ENCODE measurements at places on chromosomes 1 and 21.

DNA sequence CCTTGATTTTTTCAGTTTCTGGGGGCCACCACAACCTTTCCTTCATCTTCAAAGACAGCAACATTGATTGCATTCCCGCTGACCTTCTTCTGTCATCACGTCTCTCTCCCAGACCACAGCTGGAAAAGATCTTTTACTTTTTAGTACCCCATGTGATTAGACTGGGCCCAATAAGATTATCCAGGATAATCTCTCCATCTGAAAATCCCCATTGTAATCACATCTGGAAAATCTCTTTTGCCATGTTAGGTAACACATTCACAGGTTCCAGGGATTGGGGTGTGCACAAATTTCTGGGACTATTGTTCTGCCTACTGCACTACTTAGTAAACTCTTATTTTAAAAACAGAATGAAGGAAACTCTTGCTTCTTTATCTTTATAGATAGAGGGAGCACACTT, 47.1 kb upstream of the INSL5 start:
- no peak for DNase-seq

GRCh38 chr1:240090014-240090413, 1.7 kb upstream of the FMN2 start:
- DNase-seq: no peak

DNA sequence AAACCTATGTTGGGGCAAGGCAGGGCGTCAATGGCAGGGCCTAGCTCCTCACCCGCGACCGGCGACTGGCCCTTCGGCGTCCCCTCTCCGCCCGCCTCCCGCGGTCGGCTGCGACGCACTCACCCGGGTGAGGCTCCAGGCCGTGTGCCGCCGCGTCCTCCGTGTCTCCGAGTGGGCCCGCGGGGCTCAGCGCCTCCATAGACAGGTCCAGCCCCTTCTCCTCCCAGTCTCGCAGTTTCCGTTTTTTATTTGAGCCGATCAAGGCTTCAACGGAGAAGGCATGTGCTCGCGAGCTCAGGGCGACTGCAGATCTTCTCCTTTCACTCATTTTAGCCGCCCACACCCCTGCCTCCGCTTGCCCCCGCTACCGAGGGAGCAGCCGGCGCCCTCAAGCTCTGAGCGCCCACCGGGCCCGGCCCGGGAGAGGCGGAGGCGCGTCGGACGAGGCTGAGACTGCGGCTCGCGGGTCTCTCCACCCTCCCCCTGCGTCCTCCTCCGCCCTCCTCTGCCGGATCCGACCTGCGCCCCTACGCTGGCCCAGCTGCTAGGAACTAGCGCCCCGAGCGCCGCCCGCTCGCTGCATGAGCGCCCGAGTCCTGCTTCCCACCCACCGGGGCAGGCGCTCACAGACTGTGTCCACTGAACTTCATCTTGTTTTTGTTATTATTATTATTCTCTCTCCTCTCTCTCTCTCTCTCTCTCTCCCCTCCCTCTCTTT, 516 bp downstream of the TBX15 start:
- DNase-seq: no peak

DNA sequence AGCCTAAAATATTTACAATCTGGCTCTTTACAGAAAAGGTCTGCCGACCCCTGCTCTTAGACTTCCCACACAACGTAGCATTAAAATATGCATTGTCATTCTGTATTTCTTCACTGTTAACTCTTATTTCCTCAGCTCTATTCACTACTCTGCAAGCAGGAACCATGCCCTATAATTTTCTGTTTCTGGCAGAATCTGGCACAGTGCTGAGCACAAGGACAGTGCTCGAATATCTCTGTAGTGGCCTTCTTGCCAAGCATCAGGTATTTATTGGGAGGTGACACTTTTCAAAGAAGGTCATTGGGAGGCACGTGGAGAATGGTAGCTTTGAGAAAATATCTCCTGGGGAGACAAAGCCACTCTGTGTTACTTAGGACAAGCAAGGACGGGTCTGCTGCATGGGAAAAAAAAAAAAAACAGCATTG, 77.9 kb downstream of the PSMG1 start:
- no peak for DNase-seq

DNA sequence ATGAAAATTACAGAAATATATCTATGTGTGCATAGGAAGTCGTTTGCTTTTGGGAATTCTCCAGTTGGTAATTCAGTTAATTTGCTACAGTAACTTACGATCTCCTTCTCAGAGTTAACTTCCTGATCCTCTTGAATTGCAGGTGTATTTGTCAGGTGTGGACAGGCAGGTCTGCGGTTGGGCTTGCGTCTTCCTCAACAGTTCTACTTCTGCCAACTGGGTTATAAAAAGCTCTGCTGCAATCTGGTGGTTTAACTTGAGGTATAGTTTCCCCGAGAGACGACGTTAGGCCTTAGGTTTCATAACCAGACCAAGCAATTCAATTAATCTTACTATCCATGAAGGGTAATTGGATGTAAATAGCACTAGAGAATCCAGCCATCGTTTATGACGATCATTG, 88.2 kb downstream of the GABPA start:
- DNase-seq: no peak

DNA sequence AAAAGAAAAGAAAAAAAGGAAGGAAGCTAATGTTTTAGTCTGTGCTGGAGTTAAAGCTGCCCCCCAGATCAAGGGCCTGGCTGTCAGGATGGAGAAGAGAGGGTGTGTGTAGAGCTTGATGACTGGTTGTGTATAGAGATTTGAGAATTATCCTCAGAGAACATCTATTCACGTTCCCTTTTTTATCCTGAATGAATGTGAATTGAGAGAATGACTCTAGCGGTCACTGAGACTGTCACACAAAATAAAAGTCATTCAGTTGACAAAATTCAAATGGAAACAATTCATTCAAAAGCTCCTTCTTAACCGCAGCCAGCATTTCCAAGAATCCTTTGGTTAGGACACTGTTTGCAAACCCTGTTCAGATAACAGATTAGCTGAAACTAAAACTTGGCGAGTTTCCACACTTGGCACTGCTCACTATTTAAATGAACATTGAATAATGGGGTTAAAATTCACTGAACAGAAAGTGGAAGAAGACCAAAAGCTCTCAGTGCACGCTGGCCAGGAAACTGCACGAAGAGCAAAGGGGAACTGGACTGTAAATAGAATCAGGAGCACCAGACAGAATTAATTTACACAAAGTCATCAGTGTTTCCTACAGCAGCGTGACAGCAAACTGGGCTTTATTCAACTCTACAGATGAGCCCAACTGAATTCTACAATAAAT, 13.6 kb upstream of the FAM89A start:
- no peak for DNase-seq

- no peak for DNase-seq
Measured at GRCh38 chr1:65022216-65022615, 55.9 kb upstream of the JAK1 start.

DNA sequence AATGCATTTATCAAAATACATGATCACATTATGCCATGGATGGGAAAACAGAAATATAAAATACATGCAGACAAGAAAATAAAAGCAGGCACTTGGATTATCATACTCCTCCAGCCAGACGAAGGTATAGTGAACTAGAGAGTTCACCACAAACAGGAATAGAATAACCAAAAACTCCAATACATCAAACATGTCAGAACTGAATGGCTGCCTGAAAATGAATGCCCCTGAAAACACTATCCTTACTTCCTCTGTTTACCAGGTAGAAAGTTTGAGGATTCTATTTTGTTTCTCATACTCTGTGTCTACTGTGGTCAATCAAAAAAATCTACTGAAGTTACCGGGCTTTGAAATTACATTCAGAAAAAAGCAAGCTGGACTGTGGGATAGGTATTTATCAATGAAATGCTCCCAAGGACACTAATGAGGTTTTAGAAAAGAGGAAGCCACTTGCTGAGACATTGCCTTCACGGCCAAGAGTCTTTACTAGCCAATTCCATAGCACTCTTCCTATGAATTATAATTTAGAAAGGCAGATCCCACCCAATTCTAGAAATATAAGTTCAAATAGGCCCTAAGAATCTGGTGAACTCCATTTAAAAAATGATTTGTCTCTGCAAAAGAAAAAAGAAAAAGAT, 197.7 kb downstream of the SMYD3 start:
- no peak for DNase-seq

- DNase-seq: no peak
Measured at GRCh38 chr1:78497201-78497600, 6.4 kb downstream of the PTGFR start.

- DNase-seq: no peak
Measured at GRCh38 chr1:172955161-172955815, 95.5 kb downstream of the TNFSF18 start.

DNA sequence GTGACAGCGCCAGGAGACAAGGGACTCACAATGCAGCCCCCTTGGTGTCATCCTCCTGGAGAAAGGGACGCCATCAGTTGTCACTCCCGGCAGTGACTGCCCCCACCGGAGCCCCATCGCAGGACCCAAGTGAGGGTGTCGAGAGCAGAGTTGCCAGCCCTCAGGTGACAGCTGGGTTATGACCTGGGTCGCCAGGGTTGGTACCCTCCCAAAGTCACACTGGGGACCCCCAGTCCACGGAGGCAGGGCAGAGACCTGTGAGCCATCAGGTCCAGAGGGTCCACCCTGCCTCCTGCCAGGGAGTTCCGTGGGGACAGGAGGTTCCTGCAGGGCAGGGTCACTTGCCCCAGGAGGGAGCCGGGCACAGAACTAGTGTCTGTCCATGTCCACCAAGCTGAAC, 78.2 kb upstream of the IFFO2 start:
- no peak for DNase-seq

GRCh38 chr1:32702599-32703478, at the start of gene SYNC:
Gene SYNC (minus strand): TSS chr1:32702770. CDS start chr1:32702660, 110 bp downstream.
- peak; percentile 59 for DNase-seq

DNA sequence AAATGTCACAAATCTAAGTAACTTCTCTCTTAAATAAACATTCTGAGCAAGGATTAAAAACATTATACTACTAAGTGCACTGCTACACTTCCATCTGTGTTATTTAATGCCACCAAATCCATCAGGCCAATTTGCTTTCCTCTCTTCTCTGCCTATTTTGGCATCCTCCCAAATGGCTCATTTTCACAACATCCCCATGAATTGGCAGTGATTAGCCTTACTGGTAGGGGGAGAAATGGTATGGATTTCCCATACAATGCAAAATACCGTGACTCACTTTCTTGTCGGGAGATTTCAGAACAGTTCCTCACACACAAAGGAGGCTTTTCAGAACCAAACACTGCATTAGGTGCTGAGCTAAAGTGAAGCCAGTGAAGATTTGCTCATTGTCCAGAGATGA, 195.7 kb downstream of the MIS18A start:
- DNase-seq: no peak

DNA sequence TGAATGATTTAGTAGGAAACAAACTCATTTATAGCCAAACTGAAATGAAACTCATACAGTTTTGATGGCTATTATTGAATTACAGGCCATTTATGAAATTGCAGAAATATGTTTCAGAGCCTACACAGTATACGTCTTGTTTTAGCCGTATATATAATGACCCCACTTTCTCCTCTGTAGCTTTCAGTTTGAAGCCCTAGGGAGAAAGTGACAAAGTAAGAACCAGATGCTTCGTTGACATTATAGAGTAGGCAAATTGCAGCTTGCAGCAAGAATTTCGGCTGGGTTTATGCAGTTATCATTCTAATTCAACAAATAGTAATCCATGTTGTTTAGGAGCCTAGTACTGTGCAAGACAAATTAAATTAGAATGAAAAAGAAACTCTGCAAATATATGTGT, 836.3 kb upstream of the ADGRL4 start:
- no peak for DNase-seq

DNA sequence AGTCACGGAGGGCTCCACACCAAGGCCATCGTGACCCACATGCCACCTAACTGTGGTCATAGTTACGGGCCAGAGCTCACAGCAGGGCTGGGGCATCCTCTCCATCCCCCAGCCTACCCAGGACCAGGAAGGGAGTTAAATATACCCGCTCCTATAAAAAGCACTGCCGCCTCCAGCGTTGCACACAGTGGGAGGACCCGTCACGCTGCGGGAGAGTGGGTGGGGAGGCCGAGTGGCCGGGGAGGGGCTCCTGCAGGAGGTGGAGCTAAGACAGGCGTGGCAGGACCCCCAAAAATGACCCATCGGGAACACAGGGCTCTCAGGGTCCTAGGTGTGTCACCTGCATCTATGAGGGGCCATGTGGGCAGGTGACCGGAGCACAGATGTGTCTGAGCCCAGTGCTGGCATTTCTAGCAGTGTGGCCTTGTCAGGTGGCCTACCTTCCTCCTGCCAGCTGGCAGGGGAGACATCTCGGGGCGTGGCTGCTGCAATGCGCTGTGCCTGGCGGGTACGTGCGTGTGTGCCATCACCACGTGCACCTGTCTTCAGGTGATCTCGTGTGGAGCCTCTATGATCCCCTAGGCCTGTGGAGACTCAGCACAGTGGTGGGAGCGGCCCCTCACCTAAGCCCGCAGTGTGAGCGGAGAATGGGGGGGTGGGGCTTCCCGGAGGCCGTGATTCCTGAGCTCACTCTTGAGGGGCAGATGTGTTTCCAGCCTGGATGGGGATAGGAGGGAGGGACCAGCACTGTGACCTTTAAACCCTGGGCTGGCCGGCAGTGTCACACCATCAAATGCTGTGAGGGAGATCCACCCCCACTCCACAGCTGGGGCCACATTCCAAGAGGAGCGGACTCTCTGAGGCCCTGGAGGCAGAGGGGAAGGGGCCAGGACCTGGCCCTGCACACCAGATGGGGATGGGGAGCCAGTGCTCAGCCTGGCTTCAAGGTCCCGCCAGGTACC, 17.7 kb downstream of the AGRN start:
- no peak for DNase-seq

DNA sequence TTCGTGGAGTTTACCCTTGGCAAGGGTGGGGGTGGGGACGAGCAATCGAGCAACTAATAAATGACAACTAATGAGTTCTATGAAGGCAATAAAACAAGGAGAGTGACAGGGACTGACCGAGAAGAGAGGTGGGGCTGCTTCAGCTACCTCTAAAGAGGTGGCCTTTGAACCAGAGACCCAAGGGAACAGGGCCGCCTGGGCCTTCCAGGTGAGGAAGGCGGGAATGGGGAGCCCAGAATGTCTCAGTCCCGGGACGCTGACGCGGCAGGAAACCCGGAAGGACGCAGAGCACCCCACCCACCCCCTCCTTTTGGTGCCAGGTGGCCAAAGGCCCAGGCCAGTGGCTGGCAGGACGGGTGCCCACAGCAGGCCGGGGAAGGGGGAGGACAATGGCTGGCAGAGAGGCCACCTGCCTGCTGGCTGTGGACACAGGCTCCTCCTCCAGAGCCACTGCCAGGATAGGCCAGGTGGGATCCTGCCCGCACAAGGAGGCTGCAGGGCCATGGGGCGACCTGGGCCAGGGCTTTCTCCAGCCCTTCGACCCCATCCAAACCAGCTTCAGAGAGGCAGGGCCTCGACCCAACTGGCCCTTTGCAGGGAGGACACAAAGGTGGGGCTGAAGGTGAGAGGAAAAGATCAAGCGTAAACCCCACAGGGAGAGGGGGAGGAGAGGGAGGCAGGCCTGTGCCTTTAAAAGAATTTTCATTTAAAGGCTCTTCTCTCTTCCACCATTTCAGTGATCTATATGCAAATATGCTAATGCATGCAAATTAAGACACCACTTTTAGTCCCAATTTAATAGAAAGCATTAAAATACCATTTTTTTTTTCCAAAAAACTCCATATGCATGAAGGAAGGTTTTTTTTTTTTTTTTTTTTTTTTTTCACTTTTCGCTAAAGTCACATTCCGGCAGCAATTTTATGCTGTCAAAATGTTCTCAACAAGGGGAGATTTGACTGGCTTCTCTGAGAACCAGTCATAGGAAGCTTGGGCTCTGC, 58.1 kb downstream of the CASZ1 start:
- no peak for DNase-seq

GRCh38 chr21:33975548-33976081, 60.0 kb upstream of the ATP5PO start:
- peak; percentile 46 for DNase-seq

- no peak for DNase-seq
Measured at GRCh38 chr1:243658594-243659105, 191.4 kb downstream of the AKT3 start.

GRCh38 chr1:236289492-236290131, 7.9 kb upstream of the ERO1B start:
- no peak for DNase-seq

Data from RWPE1 (cell line).